ENCODE measurements at places on chromosomes 5 and 9.

GRCh38 chr5:142826741-142827492 lies 56.7 kb downstream of the ARHGAP26 start:
- DNase-seq: peak; percentile 40

DNA sequence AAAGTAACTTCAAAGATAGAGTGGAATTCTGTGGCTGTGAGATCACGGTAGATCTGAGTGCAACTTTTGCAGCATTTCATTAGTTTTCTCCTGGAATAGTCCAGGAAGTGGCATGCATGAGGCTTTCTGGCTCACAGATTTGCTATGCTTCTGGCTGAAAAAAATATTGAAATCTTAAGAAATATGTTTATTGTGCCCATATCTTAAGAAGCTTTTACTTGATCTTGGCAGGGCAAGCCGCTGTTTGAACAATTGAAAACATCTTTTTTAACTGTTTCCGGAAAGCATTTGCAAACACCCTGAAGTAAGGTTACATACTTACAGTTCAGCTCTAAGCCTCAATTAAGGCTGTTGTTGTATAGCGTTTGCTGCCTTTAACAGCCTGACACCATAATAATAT lies 135.7 kb upstream of the GDNF start:
- no peak for DNase-seq

GRCh38 chr9:101268426-101268825 lies 116.4 kb downstream of the BAAT start:
- no peak for DNase-seq

DNA sequence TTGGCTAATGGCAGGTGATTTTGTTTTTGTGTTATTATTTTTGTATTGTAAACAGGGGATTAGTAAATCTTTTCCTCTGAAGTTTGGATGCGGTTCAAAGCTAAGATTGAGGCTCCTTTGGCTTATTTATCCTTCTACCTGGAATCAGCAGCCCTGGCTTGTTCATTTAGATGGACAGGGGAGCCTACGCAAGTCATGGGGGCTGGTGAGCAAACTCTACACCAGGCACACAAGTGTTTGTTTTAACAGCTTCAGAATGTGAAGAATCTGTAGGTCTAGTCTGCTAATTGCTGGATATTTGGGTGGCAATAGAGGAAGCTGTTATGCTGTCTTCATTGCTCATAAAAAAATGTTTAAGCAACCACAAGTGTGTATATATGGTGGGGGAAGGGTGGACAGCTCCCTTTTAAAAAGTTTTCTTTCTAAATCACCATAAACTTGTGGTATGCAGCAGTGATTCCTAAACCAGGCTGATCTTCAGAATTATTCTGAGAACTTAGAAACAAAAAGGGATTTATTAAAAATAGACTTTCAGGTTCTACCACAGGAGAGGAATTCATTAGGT lies 20.7 kb downstream of the ZNF462 start:
- no peak for DNase-seq

DNA sequence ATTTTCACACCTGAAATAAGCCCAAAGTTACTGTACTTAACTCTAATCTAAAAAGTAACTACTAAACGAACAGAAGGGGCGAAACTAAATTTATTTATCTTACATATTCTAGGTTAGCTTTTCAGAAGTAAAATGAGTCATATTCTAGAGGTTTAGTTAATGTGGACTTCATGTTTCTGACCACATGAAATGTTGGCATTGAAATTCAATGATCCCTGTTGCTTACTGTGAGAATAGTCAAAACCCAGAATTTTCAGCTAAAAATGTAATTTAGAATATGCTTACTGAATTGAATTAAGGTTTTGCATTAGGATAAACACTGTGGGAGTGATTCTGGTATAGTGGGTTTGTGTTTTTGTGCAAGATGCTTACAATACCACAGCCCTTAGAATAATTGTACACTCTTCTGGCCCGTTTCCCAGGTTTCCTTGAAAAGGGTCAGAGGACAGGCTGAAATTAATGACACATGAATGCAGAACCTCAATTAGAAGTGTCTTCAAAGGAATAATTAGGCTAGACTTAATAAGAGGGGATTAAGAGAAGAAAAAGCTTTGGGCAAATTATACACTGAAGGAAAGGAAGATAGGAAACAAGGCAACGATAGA lies 1.4 kb upstream of the SNX18 start:
- DNase-seq: no peak

GRCh38 chr5:122741681-122742080 lies 33.2 kb upstream of the SNX2 start:
- DNase-seq: no peak

DNA sequence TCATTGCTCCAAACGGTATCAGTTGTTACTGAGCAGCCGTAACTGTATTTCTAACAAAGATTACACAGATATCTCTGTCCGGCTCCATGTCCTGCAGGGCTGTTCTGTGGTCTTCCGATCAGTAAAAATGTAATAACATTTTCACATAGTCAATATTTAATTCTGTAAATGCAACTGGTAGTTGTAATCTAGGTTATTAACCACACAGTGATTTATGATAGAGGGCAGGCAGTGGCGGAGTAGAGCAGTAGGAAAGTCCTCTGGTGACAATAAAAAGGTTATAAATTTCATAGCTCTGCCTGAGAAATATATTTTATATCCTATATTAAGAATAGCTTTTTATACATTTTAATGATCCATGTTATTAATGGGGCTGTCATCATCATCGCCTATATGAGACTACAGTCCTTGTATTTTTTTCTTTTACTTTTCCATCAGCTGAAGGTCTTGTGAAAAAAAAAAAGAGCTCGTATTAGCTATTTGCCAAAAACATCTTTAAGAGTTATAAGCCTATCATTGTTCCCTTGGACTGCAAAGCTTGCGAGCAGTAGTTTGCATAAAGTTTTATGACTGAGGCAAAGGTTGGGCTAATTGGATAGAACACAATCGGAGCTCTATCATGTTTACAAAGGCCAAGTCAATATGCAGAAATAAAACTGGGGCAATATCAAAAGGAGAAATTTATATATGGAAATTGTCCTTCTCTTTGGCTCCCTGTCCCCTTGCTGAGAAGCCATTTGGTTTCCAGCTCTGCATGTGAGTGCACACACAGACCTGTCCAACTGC lies 648.0 kb downstream of the IRX1 start:
- DNase-seq: no peak

GRCh38 chr9:17422994-17423680 lies 155.7 kb upstream of the SH3GL2 start:
- DNase-seq: no peak

GRCh38 chr5:139461698-139462097 lies 845 bp downstream of the ECSCR start:
- DNase-seq: no peak

DNA sequence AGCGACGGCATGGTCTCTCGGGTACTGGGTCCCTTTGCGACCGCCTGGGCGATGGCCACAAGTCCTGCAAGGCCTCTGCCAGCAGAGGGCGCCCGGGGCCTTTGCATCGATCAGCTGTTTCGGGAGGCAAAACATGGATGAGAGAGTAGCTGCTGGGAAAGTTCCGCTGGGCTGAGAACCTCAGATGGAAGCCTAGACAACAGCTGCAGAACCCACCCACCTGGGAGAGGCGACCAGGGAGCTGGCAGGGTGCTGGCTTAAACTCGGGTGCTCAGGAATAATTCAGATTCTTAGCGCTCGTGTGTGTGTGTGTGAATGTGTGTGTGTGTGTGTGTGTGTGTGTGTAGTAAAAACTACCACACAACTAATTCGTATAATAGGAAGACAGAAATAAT lies 50.0 kb downstream of the TRIM32 start:
- peak; percentile 26 for DNase-seq

DNA sequence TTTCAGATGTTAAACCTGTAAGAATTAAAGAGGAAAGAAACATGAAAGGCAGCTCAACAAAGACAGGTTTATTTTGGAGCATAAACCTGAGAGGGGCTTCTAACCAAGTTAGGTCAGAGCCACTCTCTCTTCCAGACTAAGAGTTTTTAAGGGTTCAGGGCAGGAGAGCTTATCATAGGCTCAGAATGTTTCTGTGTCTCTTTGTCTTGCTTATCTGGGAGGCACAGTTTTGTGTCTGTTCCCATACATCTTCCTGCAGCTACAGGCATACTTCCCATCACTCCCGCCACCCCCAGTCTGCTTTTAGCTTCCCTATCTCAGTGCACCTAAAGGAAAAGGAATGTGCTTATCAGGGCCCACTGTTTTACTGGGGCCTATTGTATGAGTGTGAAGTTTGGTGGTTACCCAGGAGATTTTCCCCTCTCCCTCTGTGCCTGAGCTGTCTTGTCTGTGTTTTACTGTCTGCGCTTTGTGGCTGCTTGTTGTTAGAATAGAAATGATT lies 21.9 kb downstream of the CD14 start:
- DNase-seq: no peak

GRCh38 chr9:24509850-24510249 lies 35.8 kb downstream of the IZUMO3 start:
- DNase-seq: no peak

DNA sequence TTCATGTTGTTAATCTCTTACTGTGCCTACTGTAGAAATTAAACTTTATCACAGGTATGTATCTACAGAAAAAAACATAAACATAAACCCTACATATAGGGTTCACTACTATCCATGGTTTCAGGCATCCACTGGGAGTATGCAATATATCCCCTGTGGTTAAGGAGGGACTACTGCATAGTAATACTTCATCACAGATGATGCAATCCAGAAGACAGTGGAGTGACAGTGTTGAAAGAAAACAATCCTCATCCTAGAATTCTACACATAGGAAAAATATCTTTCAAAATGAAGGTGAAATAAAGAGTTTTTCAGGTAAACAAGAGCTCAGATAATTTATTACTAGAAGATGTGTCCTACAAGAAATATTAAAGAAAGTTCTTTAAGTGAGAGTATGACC lies 105.9 kb downstream of the HOMER1 start:
- no peak for DNase-seq

- no peak for DNase-seq
Observed at GRCh38 chr5:179879690-179880010, 21.0 kb upstream of the MRNIP start.

DNA sequence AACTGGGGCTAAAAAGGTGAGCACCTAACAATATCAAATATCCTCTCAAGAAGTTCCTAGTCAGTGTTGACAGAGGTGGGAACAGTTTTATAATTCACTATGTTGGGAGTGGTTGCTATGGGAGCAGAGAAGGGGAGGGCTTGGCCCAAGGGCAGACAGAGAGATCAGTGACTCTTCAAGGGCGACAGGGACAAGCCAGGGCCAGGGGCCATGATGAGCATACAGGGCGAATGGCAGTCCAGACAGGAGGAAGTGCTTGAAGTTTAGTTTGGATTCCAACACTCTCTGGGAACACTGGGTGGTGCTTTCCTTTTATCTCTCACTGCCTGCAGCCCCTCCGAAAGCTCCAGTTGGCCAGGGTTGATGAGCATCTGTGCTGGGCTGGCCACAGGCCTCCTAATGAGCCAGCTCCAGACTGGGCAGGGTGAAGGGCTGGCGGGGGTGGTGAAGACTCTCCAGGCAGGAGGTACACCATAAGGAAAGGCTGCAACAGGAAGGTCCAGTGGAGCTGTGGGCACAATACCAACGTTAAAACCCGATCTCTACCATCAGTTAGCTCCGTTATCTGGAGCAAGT lies 111.3 kb downstream of the TMEM174 start:
- DNase-seq: no peak

- DNase-seq: peak; percentile 35
Observed at GRCh38 chr9:121286973-121287741, 19.2 kb downstream of the GSN start.

DNA sequence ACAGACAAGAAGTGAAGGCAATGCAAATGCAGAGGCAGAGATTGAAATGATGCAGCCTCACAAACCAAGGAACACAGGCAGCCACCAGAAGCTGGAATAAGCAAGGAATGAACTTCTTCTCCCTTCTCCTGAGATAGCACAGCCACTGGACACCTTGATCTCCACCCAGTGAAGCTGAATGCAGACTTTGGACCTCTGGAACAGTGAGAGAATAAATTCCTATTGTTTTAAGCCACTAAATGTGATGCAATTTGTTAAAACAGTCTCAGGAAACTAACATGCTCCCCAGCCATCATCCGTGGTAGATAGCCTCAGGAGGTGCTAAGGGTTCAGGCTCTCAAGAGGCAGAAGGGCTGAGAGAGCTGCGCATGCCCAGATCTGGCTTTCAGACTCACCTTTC lies 512.2 kb upstream of the ZNF608 start:
- DNase-seq: no peak

GRCh38 chr5:59095480-59095879 lies 512.6 kb downstream of the RAB3C start:
- DNase-seq: no peak

- DNase-seq: no peak
Observed at GRCh38 chr5:8689773-8690172, 820.8 kb downstream of the MTRR start.

GRCh38 chr5:37683072-37683471 lies 156.8 kb downstream of the GDNF start:
- DNase-seq: no peak

- no peak for DNase-seq
Observed at GRCh38 chr5:115415143-115415491, 118.7 kb upstream of the CCDC112 start.

GRCh38 chr5:51027271-51027670 lies 356.0 kb upstream of the ISL1 start:
- DNase-seq: no peak

- DNase-seq: no peak
Observed at GRCh38 chr9:110825950-110826349, 157.4 kb downstream of the MUSK start.

- DNase-seq: no peak
Observed at GRCh38 chr5:18850216-18850615, 1137.8 kb downstream of the CDH18 start.

DNA sequence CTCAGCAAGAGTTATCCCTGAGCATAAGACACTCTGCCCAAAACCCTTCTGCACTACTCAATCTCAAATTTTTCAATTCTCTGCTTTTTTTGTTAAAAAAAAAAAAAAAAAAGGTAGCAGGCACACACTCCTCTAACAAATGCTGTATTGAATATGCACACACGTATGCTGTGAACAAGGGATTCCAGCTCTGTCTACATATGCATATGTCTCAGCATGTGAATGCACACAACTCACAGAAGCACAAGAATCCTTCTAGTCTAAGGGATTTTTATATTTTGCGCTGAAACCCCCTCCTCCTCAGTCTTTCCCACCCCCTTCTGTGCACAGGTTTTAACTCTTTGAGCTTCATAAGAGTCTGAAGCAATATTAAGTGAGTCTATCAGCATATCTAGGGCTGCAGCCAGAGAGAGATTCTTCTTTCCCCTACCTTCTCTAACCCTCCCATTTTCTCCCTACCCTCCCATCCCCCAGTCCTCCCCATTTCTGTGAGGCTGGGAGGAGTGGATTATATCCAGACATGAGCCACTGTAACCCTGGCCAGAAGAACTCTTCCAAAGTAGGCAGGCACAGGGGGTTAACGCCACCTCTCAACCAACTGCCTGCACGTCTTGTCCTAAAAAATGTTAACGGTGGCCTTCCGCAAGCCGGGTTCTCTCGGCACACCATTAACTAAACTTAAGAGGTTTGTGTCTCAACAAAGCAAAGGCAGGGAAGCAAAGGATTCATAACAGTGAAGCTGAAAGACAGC lies 1.0 kb downstream of the GABRB2 start:
- no peak for DNase-seq

GRCh38 chr9:88897081-88897480 lies 94.2 kb upstream of the S1PR3 start:
- no peak for DNase-seq

GRCh38 chr5:45402804-45403455 lies 293.2 kb downstream of the HCN1 start:
- no peak for DNase-seq
